Renal pelvis (tissue), 12 donors: ENCODE measurements at places on chromosomes 2 and 18. TPM values are rescaled to one million over a fixed set of nuclear protein-coding genes. Genes with fewer than 3 reads are reported as not detected.
A peak's percentile ranks its signal among the peaks of the same experiment; 100 is the strongest.

Gene DNER
- 58.5 TPM for polyA plus RNA-seq

Gene UGT1A8
- not detected for polyA plus RNA-seq

Gene NABP1
- 54.2 TPM for polyA plus RNA-seq

Gene NCKAP5
- 6.3 TPM for polyA plus RNA-seq

Gene LIPG
- polyA plus RNA-seq, result 69.5 TPM

Gene SH2D6
- 0.61 TPM for polyA plus RNA-seq

Gene TUBA4B
- 0.89 TPM for polyA plus RNA-seq

Gene SCYGR4
- polyA plus RNA-seq, result not detected

Gene CCBE1
- polyA plus RNA-seq, result 31.3 TPM

Gene REG3G
- polyA plus RNA-seq, result not detected

Gene AGXT
- 0.13 TPM for polyA plus RNA-seq

Gene STAT4
- 6.3 TPM for polyA plus RNA-seq

- DNase-seq, result peak; percentile 26
Observed at GRCh38 chr18:11654736-11655605, 34.1 kb upstream of the GNAL start.

DNA sequence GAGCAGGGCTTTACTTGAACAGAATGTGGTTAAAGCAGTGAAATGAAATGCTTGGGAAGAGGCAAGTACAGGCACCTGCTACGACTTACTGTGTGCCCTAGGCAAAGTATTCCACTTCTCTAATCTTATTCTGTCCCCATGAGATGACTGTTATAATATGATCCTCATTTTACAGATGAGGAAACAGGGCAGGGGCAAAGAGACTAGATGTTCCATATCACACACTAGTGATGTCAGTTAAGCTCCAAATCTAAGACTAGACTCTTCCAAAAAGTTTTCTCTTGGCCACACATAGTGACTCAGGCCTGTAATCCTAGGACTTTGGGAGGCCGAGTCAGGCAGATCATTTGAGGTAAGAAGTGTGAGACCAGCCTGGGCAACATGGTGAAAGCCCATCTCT, 235.0 kb downstream of the SETBP1 start:
- no peak for DNase-seq

DNA sequence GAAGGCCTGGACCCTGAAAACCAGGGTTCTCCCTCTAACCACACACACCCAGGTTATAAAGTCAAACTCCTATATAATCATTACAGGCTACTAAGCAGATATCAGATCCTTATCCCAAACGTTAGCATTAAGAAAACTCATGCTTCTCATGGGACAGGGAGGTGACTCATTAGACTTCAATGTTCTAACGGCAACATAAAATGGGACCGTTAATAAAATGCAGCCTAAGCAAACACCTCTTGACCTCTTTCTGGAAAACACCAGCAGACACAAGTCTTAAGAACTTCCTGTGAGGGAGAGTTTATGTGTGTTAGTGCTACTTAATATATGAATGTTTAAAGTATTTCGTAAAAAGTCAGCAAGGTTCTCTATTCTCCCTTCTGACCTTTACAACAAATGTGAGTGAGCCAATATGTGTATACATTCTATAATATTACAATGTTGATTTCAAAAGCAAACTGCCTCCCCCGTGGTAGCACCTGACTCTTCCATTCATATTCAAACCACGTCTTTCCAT, 31.7 kb downstream of the LPIN2 start:
- DNase-seq, result no peak

DNA sequence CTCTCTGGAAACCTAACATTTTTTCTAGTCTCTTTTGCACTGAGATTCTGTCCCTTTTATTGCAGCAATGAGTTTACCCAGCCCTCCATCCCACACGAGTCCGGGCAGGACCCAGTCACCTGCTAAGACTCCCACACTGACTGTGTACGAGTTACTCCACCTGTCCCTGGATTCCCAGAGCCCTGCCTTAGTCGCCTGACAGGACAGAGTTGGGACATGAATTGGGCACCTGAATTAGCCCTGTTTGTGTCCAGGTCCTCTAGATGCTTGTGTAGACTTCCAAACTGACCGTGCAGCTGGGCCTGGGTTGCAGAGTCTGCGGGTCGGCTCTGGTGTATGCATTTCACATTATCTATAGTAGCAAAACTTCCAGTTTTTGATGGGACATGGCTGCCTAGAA, 238.7 kb downstream of the VAPA start:
- DNase-seq, result no peak

GRCh38 chr2:88666576-88666975, 24.9 kb upstream of the RPIA start:
- DNase-seq, result no peak

- peak; percentile 4 for DNase-seq
Observed at GRCh38 chr2:101883860-101884259, 107.9 kb upstream of the IL1R2 start.

GRCh38 chr2:210303498-210303897, 11.5 kb downstream of the MYL1 start:
- no peak for DNase-seq

- DNase-seq, result no peak
Observed at GRCh38 chr18:35139517-35139916, 98.3 kb downstream of the MAPRE2 start.

- DNase-seq, result peak; percentile 65
Observed at GRCh38 chr2:84495539-84496146, 20.7 kb upstream of the DNAH6 start.

GRCh38 chr2:189393440-189394111, 47.7 kb upstream of the WDR75 start:
- DNase-seq, result no peak

GRCh38 chr18:26479065-26479680, 69.2 kb downstream of the KCTD1 start:
- DNase-seq, result no peak

- DNase-seq, result no peak
Observed at GRCh38 chr18:80103231-80103630, 5.8 kb upstream of the ADNP2 start.

- no peak for DNase-seq
Observed at GRCh38 chr2:26598336-26598995, 42.7 kb downstream of the CIB4 start.

DNA sequence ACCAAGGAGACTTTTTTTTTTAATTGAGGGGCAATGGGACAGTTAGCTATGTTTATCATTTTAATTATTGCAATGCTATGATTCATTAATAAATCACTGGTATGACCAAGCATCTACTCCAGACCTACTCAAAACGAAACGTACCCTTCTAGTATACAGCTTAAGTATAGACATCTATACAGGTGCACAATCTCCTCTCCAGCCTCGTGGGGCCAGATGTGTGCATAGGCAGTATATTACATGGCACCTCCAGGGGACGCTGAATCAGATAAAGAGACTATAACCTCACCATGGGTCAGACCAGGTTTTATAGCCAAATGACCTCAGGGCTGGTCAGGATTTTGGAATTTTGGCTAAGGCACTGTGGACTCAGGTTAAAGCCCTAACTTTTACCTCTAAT, 86.6 kb downstream of the SS18 start:
- no peak for DNase-seq

- DNase-seq, result peak; percentile 85
Observed at GRCh38 chr2:170813611-170814532, 2.8 kb upstream of the GAD1 start.

DNA sequence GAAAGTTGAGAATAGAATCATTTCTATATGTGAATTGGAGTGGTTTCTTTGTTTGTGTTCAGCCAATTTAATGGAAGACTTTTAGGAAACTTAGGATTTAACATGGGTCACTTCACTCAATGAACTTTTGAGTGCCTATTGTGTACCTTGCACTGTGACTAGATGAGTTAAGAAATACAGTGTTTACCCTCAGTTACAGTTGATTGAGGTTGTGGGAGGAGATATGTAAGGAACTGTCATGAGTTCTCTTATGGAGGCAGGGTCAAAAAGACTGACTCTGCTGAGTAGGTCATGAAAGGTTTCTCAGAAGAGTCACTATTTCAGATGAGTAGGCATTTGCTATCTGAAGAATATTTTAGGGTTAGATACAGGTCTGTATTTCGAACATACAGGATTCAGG, 98.6 kb downstream of the RAB3GAP1 start:
- no peak for DNase-seq

- DNase-seq, result no peak
Observed at GRCh38 chr2:225932811-225933413, 533.4 kb downstream of the NYAP2 start.

GRCh38 chr2:65553504-65554074, 121.2 kb upstream of the SPRED2 start:
- DNase-seq, result no peak

DNA sequence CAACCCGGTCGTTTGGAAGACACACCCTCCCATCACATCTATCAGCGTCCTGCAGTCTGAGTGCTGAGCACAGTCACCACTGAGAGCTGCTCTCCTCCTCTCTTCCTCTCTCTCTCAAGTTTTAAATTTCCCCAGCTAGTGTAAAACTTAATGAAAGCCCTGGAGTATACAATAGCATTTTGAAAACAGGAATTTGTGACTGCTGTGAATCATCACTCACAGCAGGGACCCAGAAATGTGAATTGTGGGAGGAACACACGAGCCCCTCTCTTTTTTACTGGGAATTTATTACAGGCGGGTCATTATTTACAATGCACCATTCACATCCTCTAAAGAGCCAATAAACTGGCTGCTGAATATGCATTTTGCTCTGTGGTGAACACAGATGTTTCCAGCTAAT, 185.0 kb upstream of the SMIM21 start:
- peak; percentile 47 for DNase-seq
